ENCODE measurements at places on chromosomes 7 and 10.

DNA sequence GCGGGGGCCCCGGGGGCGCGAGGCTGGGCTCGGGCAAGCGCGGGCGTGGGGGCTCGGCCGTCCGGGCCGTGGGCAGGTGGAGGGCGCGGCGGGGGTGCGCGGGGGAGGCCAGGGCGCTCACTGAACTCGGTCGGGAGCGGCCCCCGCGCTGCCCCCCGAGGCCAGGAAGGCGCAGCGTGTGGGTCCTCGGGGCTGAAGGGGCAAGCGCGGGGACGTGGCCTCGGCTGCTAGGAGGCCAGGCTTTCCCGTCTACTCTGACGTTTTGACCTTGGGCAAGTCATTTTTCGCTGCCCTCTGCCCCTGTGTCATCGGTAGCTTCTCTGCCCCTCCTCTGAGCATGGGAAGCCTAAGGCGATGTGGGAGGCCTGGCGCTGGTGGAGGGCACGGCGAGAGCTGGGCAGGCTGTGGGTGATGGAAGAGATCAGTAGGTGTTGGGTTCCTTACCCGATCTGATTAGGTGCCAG, 441 bp downstream of the FBH1 start:
- no peak for DNase-seq

- DNase-seq, result no peak
Observed at GRCh38 chr10:89118091-89118490, 89.0 kb downstream of the CH25H start.

- no peak for DNase-seq
Observed at GRCh38 chr7:150917969-150918368, 60.2 kb downstream of the KCNH2 start.

DNA sequence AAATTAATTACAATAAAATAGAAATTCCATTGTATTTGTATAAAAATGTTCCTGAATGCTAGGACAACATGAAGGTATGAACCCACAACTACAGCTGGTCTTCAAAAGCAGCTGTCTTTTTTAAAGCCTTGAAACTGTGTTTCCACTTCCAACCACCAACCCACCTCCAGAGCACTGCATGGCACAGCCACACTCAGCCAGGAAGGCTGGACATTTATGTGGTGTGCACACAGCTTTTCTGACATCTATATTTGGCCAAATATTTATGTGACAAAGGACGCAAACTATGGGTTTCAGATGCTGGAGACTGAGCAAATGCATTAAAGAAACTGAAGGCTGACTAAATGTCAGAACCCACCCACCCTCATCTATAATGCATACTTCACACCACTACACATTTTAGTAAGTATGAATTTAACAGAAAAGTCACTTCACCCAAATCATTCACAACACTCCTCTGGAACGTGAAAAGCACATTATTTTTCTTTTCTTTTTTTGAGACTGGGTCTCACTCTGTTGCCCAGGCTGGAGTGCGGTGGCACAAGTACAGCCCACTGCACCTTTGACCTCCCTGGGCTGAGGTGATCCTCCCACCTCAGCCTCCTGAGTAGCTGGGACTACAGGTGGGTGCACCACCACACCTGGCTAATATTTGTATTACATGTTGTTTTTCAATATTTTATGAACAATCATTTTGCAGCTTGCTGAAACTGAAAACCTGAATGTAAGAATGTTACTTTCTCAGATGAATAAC, 27.9 kb upstream of the DAGLB start:
- DNase-seq, result no peak

DNA sequence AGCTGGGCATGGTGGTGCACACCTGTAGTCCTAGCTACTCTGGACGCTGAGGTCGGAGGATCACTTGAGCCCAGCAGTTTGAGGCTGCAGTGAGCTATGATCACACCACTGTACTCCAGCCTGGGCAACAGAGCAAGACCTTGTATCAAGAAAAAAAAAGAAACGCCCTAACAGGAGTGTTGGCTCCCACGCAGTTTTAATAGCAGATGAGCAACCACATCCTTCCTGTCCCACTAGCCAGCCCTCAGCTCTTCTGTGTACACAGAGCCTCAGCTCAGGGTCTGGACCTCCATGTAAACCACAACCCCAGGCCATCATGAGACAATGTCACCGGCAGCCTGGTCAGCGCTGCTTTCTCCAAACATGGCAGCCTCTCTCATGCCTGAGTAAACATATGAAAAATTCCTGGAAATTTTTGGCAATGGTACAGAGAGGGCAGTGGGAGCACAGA, 108.2 kb downstream of the PIP4K2A start:
- no peak for DNase-seq

GRCh38 chr7:70704831-70705346, 427.1 kb upstream of the GALNT17 start:
- DNase-seq, result no peak

- DNase-seq, result no peak
Observed at GRCh38 chr10:125871338-125871737, 9.8 kb downstream of the DHX32 start.

- DNase-seq, result no peak
Observed at GRCh38 chr7:12965767-12966166, 278.3 kb downstream of the ARL4A start.

- no peak for DNase-seq
Observed at GRCh38 chr7:100013328-100013676, 2.1 kb upstream of the ZKSCAN1 start.

GRCh38 chr10:75203724-75204123, 6.9 kb upstream of the VDAC2 start:
- no peak for DNase-seq

DNA sequence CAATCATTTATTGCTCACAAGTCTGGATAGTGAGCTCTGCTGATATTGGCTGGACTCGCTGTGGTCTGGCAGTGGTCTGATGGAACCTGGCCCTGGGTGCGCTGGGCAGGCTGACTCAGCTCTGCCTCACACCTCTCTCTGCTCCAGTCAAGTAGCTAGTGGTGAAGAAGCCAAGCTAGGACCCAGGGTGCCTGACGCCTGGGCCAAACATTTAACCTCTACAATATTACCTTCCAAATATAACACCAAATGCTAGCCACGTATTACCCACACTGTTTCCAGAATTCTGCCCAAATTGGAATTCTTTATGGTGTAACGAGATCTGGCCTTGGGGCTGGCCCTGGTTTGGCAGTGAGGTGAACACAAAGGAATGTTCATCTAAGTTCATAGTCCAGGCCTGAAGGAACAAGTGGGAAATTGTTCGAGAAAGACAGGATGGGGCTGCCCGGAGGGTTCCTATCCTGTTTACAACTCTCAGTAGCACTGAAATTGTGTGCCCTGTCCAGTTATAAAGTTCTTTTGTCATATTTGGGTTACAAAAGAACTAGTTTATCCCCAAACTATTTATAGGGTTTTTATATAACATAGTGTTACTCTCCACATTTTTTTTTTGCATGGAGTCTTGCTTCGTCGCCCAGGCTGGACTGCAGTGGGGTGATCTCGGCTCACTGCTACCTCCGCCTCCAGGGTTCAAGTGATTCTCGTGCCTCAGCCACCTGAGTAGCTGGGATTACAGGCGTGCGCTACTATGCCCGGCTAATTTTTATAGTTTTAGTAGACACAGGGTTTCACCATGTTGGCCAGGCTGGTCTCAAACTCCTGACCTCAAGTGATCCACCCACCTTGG, 16.3 kb downstream of the OR2AE1 start:
- DNase-seq, result no peak

GRCh38 chr7:32047075-32047474, 23.1 kb downstream of the PDE1C start:
- no peak for DNase-seq

DNA sequence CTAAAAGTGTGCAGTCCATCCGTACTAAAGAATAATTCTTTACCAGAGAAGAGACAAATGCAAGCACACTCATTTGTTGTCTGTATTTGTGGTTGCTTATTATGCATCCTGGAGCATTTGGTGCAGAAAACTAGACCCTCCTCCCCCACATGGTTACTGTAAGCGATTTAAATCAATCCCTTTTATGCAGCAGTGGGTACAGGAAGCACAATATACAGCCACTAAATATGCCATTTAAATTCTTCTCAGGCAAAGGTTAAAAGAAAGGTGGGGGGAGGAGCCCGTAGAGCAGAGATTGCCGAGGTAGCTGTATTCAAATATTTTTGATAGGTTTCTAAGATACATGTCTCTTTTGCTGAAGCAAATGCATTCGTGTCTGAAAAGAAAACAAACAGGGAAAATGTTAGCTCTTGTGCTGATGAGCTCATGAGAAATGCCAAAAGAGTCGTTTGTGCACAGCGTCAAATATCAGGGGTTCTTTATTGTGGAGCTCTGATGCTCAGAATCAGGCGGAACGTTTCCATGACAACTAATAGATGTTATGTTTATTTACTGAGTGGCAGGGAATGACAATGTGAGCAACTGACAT, 131.3 kb upstream of the NPVF start:
- no peak for DNase-seq

GRCh38 chr7:155999631-156000489, 187.6 kb upstream of the SHH start:
- DNase-seq, result no peak

DNA sequence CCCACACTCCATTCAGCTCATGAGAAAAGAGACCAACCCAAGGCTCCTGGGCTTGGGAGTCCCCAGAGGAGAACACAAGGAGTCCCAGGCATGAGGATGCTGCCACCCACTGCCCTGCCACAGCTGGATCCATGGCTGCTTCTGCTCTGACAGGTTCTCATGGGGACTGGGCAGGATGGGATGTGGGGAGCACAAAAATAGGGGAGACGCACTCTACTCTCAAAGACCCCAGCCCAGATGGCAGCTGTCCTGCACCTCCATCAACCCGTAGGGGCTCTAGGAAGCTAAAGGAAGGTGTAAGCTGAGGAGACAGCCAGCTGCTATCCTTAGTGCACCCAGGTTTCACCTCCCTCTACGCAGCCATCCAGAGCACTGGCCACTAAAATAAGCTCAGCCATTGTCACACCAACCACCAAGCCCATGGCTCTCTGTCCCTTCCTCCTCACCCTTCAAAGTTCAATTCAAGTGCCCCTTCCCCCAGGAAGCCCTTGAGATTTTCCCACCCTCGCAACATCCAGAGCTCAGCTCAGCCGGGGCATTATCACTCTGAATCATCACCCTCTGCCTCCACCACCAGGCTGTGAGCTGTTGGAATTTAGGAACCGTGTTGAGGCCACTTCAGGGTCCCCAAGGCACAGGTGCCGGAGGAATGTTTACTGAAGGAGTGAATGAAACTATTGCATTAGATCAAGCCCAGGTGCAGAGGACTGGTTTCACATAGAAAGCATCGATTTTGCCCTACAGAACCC, 142.1 kb downstream of the GRID1 start:
- DNase-seq, result no peak

- DNase-seq, result no peak
Observed at GRCh38 chr7:149666360-149666945, 106.9 kb downstream of the ZNF467 start.

DNA sequence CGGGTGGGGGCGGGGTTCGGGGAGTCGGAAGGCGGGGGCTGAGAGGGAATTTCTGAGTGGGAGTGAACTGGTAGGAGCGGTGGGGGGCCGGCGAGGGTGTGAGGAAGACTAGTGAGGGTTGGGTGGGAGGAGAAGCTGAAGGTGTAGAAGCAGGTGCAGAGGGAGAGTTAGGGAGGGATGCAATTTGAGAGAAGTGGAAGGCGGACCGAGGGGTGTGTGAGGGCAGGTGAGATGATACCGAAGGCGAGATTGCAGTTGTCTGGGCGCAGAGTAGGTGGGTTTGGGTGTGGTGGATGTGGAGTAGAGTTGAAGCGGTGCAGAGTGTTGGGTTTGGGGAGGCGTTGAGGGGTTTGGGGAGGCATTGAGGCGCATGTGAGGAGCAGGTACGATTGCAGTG, 643 bp downstream of the KAT6B start:
- DNase-seq, result no peak

GRCh38 chr7:47301105-47301477, 280.8 kb downstream of the TNS3 start:
- no peak for DNase-seq

DNA sequence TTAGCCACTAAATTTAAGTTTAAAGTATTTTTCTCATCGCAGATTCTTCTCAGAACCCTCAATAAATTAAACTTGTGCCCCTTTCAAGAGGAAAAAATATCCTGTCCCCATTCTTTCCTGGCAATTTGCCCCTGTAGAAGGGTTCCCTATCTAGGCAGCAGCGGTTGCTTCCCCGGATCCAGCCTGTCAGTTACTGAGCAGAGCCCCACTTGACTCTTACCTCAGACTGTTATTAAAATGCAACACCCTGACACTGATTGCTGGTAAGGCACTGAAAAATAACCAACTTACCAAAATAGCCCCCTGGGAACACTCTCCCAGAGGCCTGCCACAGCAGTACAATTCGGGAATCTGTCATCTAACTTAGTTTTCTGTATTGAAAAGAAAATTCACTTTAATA, 13.9 kb downstream of the LMTK2 start:
- DNase-seq, result no peak

GRCh38 chr10:33032654-33033151, 74.7 kb upstream of the ITGB1 start:
- no peak for DNase-seq

- no peak for DNase-seq
Observed at GRCh38 chr7:36787933-36788378, 63.7 kb upstream of the AOAH start.

DNA sequence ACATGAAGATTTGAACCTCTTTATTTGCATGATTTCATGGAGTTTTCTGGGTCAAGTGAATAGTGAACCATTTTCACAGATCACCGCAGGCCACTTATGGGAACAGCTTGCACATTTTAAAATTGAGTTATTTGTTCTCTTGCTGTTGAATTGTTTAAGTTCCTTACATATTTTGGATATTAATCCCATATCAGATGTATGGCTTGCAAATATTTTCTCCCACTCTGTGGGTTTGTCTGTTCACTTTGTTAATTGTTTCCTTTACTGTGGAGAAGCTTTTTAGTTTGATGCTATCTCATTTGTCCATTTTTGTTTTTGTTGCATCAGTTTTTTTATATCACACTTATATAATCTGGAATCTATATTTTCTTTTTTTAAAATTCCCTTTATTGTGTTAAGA, 14.1 kb upstream of the ZC3HAV1L start:
- DNase-seq, result no peak

DNA sequence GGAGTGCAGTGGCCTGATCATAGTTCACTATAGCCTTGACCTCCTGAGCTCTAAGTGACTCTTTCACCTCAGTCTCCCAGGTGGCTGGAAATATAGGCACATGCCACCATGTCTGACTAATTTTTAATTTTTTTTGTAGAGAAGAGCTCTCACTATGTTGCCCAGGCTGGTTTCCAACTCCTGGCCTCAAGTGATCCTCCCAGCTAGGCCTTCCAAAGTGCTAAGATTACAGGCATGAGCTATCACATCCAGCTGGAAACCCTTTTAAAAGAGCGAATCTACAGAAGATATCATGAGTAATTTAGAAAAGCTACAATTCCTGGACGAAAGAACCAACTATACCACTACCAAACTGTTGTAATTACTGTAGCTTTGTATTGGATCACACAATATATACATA, 394.4 kb upstream of the AUTS2 start:
- no peak for DNase-seq
